Liver (tissue), 10 donors: ENCODE measurements at places on chromosomes 16 and 17. TPM values are rescaled to one million over a fixed set of nuclear protein-coding genes. Genes with fewer than 3 reads are reported as not detected.

GRCh38 chr16:49811644-49812334 lies 44.1 kb downstream of the ZNF423 start:
- no peak overlapping the region for H3K4me3 ChIP-seq
- DNase-seq: no peak
- no peak overlapping the region for H3K27ac ChIP-seq
- no peaks in the 10 kb centered on the region for H3K4me1 ChIP-seq

- peak; percentile 77 for DNase-seq
- H3K4me3 ChIP-seq: no peak overlapping the region
- peaks cover 10% of the 10 kb centered on the region for H3K4me1 ChIP-seq
- peaks cover 4% of the 10 kb centered on the region for H3K27me3 ChIP-seq
- H3K36me3 ChIP-seq: no peaks in the 10 kb centered on the region
Measured at GRCh38 chr16:4313563-4314531, 2.0 kb upstream of the GLIS2 start.

GRCh38 chr17:63911657-63912100 lies 621 bp upstream of the CSHL1 start:
- no peaks in the 10 kb centered on the region for H3K36me3 ChIP-seq
- H3K27ac ChIP-seq: no peak overlapping the region
- H3K4me1 ChIP-seq: no peaks in the 10 kb centered on the region
- DNase-seq: peak; percentile 72
- no peak overlapping the region for H3K4me3 ChIP-seq

DNA sequence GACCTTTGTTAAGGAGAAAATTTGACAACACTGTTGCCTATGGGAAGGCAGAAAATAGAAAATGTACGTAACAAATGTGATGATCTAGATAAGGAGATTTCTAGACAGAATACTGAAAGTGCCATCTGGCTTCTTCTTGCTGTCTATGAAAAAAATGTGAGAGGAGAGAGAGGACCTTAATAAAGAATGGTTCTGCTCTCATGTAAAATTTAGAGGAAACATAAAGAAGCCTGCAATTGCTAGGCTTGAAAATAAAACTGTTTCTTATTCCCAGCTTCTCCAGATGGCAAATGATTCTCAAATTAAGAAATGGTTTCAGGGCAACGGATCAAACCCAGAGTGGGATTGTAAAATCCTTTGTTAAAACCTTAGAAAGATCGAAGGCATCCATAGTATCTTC lies 128.5 kb downstream of the CDK5R1 start:
- H3K27me3 ChIP-seq: no peaks in the 10 kb centered on the region
- H3K4me3 ChIP-seq: no peak overlapping the region
- H3K4me1 ChIP-seq: no peaks in the 10 kb centered on the region
- H3K36me3 ChIP-seq: no peaks in the 10 kb centered on the region

GRCh38 chr17:80895366-80895765 lies 96.3 kb upstream of the CHMP6 start:
- H3K4me3 ChIP-seq: no peak overlapping the region
- DNase-seq: no peak
- peaks cover 13% of the 10 kb centered on the region for H3K36me3 ChIP-seq
- H3K4me1 ChIP-seq: peaks cover 5% of the 10 kb centered on the region
- no peaks in the 10 kb centered on the region for H3K27me3 ChIP-seq

DNA sequence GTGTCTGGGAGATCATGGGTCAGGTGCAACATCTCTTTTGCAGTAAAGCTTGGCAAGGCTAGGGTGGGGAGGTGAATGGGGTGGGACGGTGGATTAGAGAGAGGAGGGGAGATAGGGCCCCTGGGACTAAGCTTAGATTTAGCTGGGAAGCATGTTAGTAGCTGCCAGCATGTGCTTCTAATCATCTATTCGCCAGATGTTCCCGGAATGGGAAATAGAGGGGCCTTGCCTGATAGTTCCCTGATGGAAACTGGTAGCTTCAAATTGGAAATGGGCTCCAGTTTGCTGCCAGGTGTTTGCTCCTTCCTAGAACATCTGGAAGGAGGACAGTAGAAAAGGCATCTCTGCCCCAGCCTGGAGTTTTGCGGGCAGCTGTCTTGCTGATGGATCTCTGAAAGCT lies 176.1 kb downstream of the CCDC182 start:
- H3K4me3 ChIP-seq: no peak overlapping the region
- H3K27me3 ChIP-seq: no peaks in the 10 kb centered on the region
- H3K4me1 ChIP-seq: no peaks in the 10 kb centered on the region
- no peak overlapping the region for H3K27ac ChIP-seq
- no peaks in the 10 kb centered on the region for H3K36me3 ChIP-seq
- DNase-seq: no peak

- H3K36me3 ChIP-seq: no peaks in the 10 kb centered on the region
- H3K4me1 ChIP-seq: peaks cover 6% of the 10 kb centered on the region
- no peak overlapping the region for H3K4me3 ChIP-seq
- no peak for DNase-seq
- no peaks in the 10 kb centered on the region for H3K27me3 ChIP-seq
Measured at GRCh38 chr16:3266873-3267537, 10.6 kb upstream of the MEFV start.

DNA sequence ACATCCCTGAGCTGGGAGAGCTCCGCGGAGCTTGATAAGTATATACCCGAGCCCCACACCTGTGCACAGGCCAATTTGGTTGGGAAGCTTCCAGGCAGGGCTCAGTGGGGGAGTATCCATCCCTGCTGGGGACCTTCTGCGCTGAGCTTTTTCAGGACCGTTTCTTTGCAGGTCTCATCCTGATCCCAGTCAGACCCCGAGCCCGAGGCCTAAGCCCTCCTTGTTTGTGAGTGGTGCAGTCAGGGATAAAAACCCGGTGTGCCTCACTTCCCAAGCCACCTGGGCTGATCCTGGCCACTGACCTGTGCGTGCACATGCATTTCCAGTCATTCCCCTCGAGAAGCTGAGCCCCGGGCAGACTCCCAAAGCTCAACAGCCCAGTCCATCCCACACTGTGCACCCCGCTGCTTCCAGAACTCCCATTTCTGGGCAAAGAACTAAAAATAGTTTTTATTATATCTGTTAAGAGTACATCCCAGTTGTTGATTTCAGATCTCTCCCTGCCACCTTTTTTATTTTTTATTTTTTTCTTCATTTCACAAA lies 27.3 kb upstream of the NAT9 start:
- no peaks in the 10 kb centered on the region for H3K27me3 ChIP-seq
- H3K27ac ChIP-seq: no peak overlapping the region
- no peaks in the 10 kb centered on the region for H3K4me1 ChIP-seq
- DNase-seq: no peak
- no peaks in the 10 kb centered on the region for H3K36me3 ChIP-seq

GRCh38 chr16:27324851-27325301 lies 11.1 kb downstream of the IL4R start:
- H3K27ac ChIP-seq: peak overlapping the region; percentile 98
- H3K36me3 ChIP-seq: no peaks in the 10 kb centered on the region
- DNase-seq: no peak
- H3K4me1 ChIP-seq: peaks cover 40% of the 10 kb centered on the region
- no peaks in the 10 kb centered on the region for H3K27me3 ChIP-seq
- H3K4me3 ChIP-seq: no peak overlapping the region

DNA sequence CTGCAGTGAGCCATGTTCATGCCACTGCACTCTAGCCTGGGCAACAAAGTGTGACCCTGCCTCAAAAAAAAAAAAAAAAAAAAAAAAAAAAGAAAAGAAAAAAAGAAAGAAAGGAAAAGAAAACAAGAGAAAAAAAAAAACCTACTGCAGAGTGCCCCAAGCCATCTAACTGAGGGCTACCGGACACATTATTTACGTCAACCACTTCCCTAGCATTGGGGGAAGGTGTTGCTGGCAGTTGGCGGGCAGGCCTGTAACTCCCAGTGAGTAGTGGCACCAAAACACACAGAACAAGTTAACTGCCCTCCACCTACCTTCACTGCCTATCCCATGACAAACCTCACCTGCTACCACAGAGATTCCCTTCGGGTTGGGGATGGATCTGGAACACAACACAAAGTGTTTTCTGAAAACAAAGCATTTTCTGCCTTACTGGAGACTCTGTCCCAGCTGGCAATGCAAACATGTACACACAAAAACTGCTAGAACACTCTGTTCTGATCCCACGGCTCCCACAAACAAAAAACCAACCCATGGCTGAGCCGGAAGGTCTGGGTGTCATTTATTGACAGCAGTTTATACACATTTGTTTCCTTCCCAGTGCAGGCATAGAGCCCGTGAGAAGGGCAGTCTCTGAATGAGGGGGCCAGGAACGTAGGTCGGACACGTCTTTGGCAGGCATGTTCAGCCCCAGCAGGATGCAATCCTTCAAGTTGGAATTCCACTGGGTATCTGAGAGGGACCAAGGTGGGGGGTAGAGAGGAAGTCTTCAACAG lies 11.0 kb downstream of the PHB1 start:
- peaks cover 16% of the 10 kb centered on the region for H3K36me3 ChIP-seq
- DNase-seq: no peak
- no peaks in the 10 kb centered on the region for H3K27me3 ChIP-seq
- no peaks in the 10 kb centered on the region for H3K4me1 ChIP-seq

DNA sequence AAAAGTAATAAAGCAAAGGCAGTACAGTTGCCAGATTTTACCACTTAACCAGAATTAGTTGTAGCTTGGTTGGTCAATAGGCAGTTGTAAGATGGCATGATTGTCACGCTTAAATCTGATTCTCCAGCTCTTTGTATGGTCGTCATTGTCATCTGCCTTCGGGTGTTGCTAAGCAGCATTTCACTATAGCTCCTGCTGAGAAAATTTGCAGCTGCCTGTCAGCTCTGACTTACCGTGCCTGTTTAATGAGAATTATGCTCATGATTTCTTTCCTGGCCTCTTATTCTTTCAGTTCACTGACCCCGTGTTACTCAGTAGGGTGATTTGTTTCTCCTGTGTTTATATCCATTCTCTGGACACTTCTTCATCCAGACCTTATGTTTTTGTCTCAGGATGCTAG lies 66.7 kb downstream of the TANGO6 start:
- H3K4me3 ChIP-seq: no peak overlapping the region
- peak overlapping the region; percentile 53 for H3K27ac ChIP-seq
- no peak for DNase-seq
- H3K27me3 ChIP-seq: no peaks in the 10 kb centered on the region

DNA sequence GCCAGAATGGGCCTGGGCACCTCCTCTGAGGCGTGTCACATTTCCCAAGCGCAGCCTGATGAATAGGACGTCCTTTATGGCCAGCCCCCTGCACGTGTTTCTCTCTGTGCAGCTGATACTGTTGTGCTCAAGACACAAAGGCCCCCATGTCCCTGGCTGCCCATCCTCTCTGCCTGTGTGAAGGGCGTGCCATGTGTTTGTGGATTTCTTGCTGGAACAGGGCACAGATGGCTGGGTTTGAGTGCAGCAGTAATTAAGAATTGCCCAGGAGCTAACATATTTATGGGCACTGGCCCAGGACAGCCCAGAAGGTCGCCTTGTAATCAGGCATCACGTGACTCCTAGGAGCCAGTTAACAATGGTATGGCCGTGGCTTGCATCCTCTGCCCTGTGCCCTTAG lies 181.1 kb downstream of the CCDC182 start:
- no peaks in the 10 kb centered on the region for H3K27me3 ChIP-seq
- no peaks in the 10 kb centered on the region for H3K4me1 ChIP-seq
- H3K27ac ChIP-seq: no peak overlapping the region
- H3K36me3 ChIP-seq: no peaks in the 10 kb centered on the region

- H3K36me3 ChIP-seq: no peaks in the 10 kb centered on the region
- H3K27ac ChIP-seq: no peak overlapping the region
- no peaks in the 10 kb centered on the region for H3K4me1 ChIP-seq
- DNase-seq: no peak
- no peaks in the 10 kb centered on the region for H3K27me3 ChIP-seq
Measured at GRCh38 chr17:78892936-78893379, 10.0 kb downstream of the CEP295NL start.

DNA sequence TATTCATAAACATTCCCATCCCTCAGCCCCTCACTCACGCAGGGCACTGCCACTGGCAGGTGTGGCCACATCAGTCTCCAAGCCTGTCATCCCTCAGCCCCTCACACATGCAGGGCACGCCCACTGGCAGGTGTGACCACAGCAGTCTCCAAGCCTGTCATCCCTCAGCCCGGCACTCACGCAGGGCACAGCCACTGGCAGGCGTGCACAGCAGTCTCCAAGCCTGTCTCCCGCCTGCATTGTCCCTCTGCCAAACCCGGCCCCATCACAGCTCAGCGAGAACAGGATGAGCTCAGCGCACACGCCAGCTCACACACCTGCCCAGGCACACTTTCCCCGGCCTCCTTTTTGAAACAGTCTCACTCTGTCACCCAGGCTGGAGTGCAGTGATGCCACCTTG lies 11.4 kb upstream of the KREMEN2 start:
- H3K4me3 ChIP-seq: no peak overlapping the region
- no peak overlapping the region for H3K27ac ChIP-seq
- no peak for DNase-seq

DNA sequence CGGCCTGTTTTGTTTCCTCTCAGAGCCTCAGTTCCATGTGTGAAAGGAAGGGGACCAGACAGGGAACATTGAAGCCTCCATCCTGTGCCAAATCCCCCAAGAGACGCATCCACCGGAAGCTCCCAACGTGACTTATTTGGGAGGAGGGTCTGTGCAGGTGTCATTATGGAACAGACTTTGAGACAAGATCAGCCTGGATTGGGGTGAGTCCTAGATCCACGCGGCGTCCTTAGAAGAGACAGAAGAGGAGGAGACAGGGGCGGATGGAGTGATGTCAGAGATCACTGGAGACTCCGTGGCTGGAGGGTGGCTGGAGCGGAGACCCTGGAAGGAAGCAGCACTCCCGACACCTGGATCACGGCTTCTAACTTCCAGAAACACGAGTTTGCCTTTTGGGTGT lies 80.0 kb downstream of the KLHDC4 start:
- no peaks in the 10 kb centered on the region for H3K4me1 ChIP-seq
- H3K27ac ChIP-seq: no peak overlapping the region
- H3K27me3 ChIP-seq: no peaks in the 10 kb centered on the region
- H3K4me3 ChIP-seq: no peak overlapping the region

DNA sequence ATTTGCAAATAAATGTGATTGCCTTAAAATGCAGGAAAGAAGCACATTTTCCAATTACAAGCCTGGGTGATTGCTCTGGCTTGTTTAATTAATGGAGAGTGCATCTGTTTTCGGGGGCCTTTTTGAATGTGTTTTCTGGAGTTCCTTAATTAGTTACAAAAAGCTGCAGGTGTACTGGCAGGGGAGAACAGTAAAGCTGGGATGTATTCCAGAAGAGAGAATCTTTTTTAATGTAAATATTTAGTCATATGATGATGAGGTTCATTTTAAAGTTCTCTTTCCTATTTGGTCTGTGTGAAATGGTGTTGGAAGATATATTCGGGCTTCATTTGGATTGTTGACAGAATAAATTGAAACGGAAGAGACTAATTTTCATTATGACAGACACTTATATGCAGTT lies 70.9 kb upstream of the N4BP1 start:
- H3K36me3 ChIP-seq: no peaks in the 10 kb centered on the region
- no peak overlapping the region for H3K4me3 ChIP-seq
- H3K27ac ChIP-seq: no peak overlapping the region
- DNase-seq: no peak
- H3K27me3 ChIP-seq: no peaks in the 10 kb centered on the region

The TBC1D24 gene
- 22.3 TPM for total RNA-seq

The ITPRIPL2 gene
- 5.6 TPM for total RNA-seq

The CBFA2T3 gene
- total RNA-seq: 1.4 TPM

The CCL15 gene
- total RNA-seq: 14.1 TPM

The TMEM220 gene
- total RNA-seq: 27.5 TPM

The AURKB gene
- 0.42 TPM for total RNA-seq

The TVP23A gene
- not detected for total RNA-seq

The CEMP1 gene
- 0.17 TPM for total RNA-seq
